ENCODE measurements at places on chromosomes 11 and 22.

DNA sequence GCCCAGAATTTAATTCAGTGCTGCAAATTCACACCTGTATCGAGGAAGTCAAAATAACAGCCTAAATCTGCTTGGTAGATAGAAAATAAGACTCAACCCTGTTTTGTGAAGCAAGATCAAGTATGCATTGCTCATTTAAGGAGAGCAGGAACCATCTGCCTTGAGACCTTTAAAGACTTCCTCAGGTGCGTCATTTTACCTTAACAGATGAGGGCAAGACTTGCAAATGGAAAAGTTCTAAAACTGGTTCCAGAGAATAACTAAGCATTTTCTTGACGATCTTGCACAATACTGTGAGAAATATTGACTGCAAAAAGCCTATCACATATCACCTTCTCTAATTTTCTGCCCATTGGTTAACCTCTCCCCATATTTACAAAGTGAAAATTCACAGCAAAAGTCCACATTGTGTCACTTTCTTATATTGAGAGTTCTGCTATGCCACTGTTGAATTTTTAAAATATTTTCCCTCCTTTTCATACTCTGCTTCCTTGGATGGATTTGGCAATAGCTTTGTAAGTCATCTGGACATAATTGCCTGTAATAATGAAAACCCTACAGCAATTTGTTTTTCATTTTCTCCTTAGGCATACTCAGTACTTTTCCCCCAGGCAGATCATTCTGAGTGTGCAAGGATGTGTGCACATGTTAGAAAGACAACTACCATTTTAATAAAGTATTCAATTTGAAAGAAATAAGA is 234.2 kb downstream of the AASDHPPT start:
- no peaks in the 10 kb centered on the region for H3K27me3 ChIP-seq
- DNase-seq, result no peak
- no peak overlapping the region for H3K4me3 ChIP-seq

DNA sequence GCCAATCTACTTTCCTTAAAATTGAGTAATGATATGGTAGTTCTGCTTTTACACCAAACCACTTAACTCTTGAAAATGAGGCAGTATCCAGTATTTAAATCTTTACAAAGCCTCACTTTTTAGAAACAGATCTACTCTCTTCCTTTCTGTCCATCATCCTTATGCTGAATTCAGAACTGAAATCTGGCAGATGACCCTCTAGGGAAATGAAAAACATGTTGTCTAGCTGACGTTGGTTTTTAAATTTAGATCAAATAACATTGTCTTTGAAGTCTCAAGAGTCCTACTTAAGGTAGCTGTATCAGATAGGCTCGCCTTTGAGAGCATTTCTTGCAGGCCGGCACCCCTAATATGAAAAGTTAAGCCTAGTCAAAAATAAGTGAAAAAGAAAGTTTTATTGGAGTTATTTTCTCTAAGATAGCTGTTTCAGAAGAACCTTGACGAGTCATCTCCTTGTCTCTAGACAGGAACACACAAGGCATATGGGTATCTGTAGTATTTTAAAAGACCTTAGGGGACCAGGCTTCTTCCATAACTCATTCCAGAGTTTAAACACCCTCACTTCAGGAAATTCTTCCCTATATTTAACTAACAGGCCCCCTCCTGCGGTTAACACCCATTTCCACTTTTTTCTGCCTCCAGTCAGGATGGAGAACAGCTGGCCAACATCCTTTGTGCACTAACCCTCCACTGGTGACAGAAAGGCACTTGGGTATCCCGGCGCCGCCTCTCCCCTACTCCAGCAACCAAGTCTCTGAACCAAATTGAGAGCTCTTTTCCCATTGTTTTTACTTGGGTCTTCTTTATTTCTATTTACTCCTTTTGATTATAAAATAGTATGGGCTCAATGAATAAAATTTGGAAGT is 81.2 kb downstream of the WNT11 start:
- H3K27ac ChIP-seq, result no peak overlapping the region
- H3K36me3 ChIP-seq, result no peaks in the 10 kb centered on the region
- H3K27me3 ChIP-seq, result no peaks in the 10 kb centered on the region
- H3K4me3 ChIP-seq, result no peak overlapping the region
- peaks cover 7% of the 10 kb centered on the region for H3K4me1 ChIP-seq

- H3K27me3 ChIP-seq, result no peaks in the 10 kb centered on the region
- no peaks in the 10 kb centered on the region for H3K36me3 ChIP-seq
- no peak overlapping the region for H3K4me3 ChIP-seq
- no peak overlapping the region for H3K27ac ChIP-seq
- no peaks in the 10 kb centered on the region for H3K4me1 ChIP-seq
Measured at GRCh38 chr11:134459246-134460061, 47.4 kb upstream of the B3GAT1 start.

DNA sequence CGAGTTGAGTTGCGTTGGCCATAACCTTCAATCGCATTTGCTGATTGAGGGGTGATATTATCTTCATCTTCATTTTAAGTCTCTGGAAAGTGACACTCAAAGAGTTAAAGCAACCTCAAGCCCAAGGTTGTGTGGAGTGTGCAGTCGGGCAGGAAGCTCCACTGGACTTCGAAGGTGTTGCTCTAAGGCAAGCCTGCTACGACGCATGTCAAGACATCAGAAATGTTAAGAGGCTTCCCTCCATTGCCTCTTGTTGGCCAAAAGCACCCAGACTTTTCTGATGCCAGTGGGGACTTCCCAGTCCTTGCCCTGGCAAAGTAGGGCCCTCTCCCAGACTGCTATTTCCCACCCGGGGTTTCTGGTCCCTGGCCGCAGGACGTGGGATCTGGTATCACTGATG is 23.6 kb upstream of the SCGB1D1 start:
- H3K36me3 ChIP-seq, result no peaks in the 10 kb centered on the region
- no peak for DNase-seq
- peaks cover 21% of the 10 kb centered on the region for H3K27me3 ChIP-seq
- no peaks in the 10 kb centered on the region for H3K4me1 ChIP-seq

DNA sequence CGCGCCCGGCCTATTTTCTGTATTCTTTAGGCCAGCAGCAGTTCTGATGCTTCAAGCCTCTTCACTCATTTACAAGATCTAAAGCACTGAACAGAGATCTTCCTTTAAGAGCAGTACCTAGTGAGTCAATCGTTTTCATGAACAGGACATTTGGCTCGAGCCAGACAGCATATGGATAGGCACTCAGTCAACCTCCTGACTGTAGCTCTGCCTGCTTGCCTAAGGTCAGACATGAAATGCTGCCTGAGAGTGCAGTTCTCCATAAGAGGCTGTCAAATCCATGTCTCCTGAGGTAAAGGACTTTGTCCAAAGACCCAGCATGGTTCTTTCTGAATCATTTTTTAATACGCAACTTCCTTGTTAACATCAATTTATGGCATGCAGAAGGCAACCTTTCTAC is 941.2 kb downstream of the DLG2 start:
- no peak for DNase-seq
- H3K27ac ChIP-seq, result no peak overlapping the region
- no peaks in the 10 kb centered on the region for H3K27me3 ChIP-seq
- no peaks in the 10 kb centered on the region for H3K36me3 ChIP-seq
- no peaks in the 10 kb centered on the region for H3K4me1 ChIP-seq

GRCh38 chr11:45037434-45038005 is 86.8 kb upstream of the TP53I11 start:
- peaks cover 39% of the 10 kb centered on the region for H3K27me3 ChIP-seq
- DNase-seq, result no peak
- H3K4me1 ChIP-seq, result no peaks in the 10 kb centered on the region
- H3K4me3 ChIP-seq, result no peak overlapping the region
- no peaks in the 10 kb centered on the region for H3K36me3 ChIP-seq

- peaks cover 32% of the 10 kb centered on the region for H3K27me3 ChIP-seq
- no peak overlapping the region for H3K4me3 ChIP-seq
- H3K4me1 ChIP-seq, result no peaks in the 10 kb centered on the region
Measured at GRCh38 chr11:119804698-119805097, 75.7 kb upstream of the NECTIN1 start.

- no peak overlapping the region for H3K27ac ChIP-seq
- no peak overlapping the region for H3K4me3 ChIP-seq
- H3K4me1 ChIP-seq, result no peaks in the 10 kb centered on the region
- H3K36me3 ChIP-seq, result no peaks in the 10 kb centered on the region
Measured at GRCh38 chr22:47267513-47268282, 505.2 kb downstream of the TBC1D22A start.

DNA sequence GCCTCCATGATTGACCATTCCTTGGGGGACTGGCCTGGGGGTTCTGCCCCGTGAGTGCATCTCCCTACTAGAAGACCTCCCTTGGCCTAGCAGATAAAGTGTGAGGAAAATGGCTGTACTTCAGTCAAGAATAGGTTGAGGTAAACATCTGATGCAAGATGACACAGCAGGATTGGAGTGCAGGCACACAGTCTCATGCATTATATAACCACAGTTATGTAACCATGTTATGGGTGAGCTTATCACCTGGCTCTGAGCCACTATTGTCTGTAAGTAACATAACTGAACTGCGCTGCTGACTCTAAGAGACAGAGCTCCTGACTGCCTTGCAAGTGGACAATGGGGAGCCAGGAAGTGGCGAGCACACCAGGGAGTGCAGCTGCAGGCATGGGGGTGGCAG is 378.7 kb upstream of the ANO5 start:
- no peaks in the 10 kb centered on the region for H3K4me1 ChIP-seq
- no peaks in the 10 kb centered on the region for H3K36me3 ChIP-seq
- no peak overlapping the region for H3K4me3 ChIP-seq
- H3K27me3 ChIP-seq, result no peaks in the 10 kb centered on the region

- no peaks in the 10 kb centered on the region for H3K36me3 ChIP-seq
- no peak for DNase-seq
- H3K4me1 ChIP-seq, result peaks cover 39% of the 10 kb centered on the region
- peak overlapping the region; percentile 99 for H3K27ac ChIP-seq
- H3K27me3 ChIP-seq, result no peaks in the 10 kb centered on the region
- no peak overlapping the region for H3K4me3 ChIP-seq
Measured at GRCh38 chr22:32622744-32623110, 148.1 kb downstream of the FBXO7 start.

GRCh38 chr11:75715688-75716087 is 1.9 kb upstream of the MOGAT2 start:
- H3K27ac ChIP-seq, result no peak overlapping the region
- DNase-seq, result no peak
- H3K4me1 ChIP-seq, result no peaks in the 10 kb centered on the region
- H3K27me3 ChIP-seq, result peaks cover 66% of the 10 kb centered on the region
- no peaks in the 10 kb centered on the region for H3K36me3 ChIP-seq
- no peak overlapping the region for H3K4me3 ChIP-seq

DNA sequence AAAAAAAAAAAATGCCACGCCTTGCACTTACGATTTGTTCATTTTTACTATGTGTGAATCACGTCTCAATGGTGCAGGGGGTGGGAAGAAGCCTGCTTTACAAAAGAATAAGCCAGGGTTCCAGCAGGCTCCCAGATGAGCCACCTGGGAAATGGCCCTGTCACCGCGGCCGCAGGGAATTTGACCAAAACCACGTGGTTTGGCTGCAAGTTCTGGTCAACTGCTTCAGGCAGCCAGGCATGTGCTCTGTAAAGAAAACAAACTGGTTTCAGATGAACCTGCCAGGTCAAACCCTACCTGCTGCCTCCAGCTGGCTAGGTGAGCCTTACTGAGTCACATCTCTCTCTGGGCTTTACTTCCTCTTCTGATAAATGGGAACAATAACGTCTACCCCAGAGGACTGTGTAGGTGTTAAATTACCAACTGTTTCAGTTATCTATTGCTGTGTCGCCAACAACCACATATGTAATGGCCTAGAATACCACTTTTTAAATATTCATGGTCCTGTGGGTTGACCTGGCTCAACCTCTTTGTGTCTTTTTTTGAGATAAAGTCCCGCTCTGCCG is 30.5 kb upstream of the GCAT start:
- H3K4me3 ChIP-seq, result no peak overlapping the region
- H3K4me1 ChIP-seq, result peaks cover 21% of the 10 kb centered on the region
- H3K36me3 ChIP-seq, result peaks cover 23% of the 10 kb centered on the region
- DNase-seq, result peak; percentile 94
- no peaks in the 10 kb centered on the region for H3K27me3 ChIP-seq
- peak overlapping the region; percentile 33 for H3K27ac ChIP-seq

DNA sequence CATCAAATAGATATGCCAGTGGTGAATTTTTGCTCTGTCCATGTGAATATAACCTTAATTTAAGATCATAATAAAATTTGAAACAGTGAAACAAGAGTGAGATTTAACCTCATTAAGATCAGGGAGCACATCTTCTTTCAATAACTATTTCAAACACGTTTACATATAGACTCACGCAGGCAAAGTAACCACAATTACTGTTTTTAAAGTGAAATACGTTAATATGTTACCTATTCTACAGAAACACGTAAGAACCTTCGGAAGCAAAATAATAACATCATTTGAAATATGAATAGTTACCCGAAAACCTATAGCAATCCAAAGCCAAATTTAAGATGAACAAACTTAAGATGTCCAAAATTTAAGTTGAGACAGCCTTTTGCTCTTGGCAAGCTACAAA is 136.2 kb upstream of the ZC3H12C start:
- no peaks in the 10 kb centered on the region for H3K36me3 ChIP-seq
- H3K27me3 ChIP-seq, result no peaks in the 10 kb centered on the region
- H3K4me3 ChIP-seq, result no peak overlapping the region
- no peaks in the 10 kb centered on the region for H3K4me1 ChIP-seq
- DNase-seq, result no peak

GRCh38 chr11:12502046-12502445 is 124.7 kb downstream of the PARVA start:
- H3K36me3 ChIP-seq, result peaks cover 34% of the 10 kb centered on the region
- H3K4me1 ChIP-seq, result peaks cover 17% of the 10 kb centered on the region
- H3K27ac ChIP-seq, result peak overlapping the region; percentile 74
- H3K4me3 ChIP-seq, result no peak overlapping the region
- no peaks in the 10 kb centered on the region for H3K27me3 ChIP-seq
- DNase-seq, result peak; percentile 50

DNA sequence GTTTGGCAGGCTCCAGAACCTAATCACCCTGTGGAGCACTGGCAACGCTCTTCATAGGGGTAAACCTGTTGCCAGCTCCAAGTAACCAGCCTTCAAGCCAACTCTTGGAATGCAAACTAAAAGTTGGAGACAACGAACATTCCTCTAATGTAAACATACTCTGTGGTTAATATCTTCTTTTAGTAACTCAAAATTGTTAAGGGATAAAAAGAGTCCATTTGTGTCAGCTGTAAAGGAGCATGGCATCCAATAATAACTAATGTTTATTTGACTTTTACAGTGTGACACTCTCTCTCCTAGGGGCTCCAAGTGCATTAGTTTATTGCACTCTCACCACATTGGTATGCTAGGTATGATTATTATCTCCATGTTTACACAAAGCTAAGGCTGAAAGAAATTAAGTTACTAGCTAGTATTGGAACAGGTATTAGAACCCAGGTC is 31.0 kb upstream of the AMOTL1 start:
- DNase-seq, result peak; percentile 54
- H3K27ac ChIP-seq, result 0 out of 2 replicates have a peak overlapping the region, but pooled peaks have one; percentile 11
- H3K27me3 ChIP-seq, result no peaks in the 10 kb centered on the region
- no peaks in the 10 kb centered on the region for H3K36me3 ChIP-seq
- no peak overlapping the region for H3K4me3 ChIP-seq

- DNase-seq, result peak; percentile 94
- peaks cover 23% of the 10 kb centered on the region for H3K4me1 ChIP-seq
- no peaks in the 10 kb centered on the region for H3K27me3 ChIP-seq
- peak overlapping the region; percentile 96 for H3K27ac ChIP-seq
Measured at GRCh38 chr22:26553056-26553752, 36.7 kb downstream of the TPST2 start.

- no peaks in the 10 kb centered on the region for H3K27me3 ChIP-seq
- H3K4me3 ChIP-seq, result no peak overlapping the region
- H3K4me1 ChIP-seq, result peaks cover 24% of the 10 kb centered on the region
- H3K36me3 ChIP-seq, result peaks cover 28% of the 10 kb centered on the region
Measured at GRCh38 chr22:20514658-20515406, 7.4 kb downstream of the MED15 start.
